ENCODE measurements at places on chromosomes 2 and 18.

DNA sequence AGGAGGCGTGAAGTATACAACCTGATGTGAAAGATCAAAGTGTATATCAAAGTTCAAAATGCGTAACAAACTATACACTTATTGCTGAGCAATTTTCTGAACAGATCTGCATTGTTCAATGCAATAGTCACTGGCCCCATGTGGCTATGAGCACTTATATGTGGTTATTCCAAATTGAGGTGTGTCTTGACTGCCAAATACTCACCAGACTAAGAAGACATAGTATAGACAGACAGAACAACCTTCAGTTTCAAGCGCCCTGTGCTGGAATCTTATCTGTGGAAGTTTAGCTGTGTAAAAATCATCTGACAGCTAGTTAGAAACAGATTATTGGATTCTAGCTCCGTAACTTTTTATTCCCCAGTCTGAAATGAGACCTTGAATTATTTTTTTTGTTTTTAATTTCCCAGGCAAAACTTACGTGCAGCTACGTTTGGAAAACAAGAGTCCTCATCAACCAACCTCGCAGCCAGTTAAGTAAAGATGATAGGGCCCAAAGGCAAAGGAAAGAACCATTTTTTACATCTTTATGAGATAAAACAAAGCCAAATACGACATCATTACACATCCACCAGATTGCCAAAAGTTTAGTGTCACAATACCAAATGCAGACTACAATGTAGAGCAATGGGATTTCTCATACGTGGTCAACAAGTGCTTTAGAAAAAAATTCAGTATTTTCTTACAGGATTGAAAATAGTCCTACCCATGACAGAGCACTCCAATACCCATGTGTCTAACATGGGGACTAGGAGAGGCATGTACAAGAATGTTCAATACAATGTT is 37.2 kb downstream of the MBOAT2 start:
- peak; percentile 38 for DNase-seq

- DNase-seq: peak; percentile 53
These were observed 91.8 kb upstream of the ZNF521 start for GRCh38 chr18:25443776-25444175.

- DNase-seq: no peak
These were observed 146.3 kb downstream of the MTCL1 start for GRCh38 chr18:8851659-8852058.

GRCh38 chr2:100603948-100604633 is 41.3 kb downstream of the PDCL3 start:
- peak; percentile 51 for DNase-seq

DNA sequence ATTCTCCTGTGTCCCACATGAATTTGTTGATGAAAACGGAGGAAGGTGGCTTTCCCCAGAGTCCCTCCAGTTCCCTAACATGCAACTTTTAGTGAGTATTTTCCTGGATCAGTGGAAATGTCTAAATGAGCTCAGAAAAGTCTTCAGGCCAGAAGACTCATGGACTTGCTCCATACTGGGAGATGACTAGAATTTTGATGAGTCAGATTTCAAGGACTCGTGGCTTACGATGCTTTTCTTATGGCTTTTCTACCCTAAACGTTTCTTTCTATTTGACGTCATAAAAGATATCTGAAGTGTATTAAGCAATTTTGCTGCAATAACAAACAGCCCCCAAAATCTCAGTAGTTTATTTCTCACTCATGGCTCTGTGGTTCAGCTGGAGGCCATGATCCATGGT is 397.6 kb downstream of the FBXO15 start:
- DNase-seq: no peak

DNA sequence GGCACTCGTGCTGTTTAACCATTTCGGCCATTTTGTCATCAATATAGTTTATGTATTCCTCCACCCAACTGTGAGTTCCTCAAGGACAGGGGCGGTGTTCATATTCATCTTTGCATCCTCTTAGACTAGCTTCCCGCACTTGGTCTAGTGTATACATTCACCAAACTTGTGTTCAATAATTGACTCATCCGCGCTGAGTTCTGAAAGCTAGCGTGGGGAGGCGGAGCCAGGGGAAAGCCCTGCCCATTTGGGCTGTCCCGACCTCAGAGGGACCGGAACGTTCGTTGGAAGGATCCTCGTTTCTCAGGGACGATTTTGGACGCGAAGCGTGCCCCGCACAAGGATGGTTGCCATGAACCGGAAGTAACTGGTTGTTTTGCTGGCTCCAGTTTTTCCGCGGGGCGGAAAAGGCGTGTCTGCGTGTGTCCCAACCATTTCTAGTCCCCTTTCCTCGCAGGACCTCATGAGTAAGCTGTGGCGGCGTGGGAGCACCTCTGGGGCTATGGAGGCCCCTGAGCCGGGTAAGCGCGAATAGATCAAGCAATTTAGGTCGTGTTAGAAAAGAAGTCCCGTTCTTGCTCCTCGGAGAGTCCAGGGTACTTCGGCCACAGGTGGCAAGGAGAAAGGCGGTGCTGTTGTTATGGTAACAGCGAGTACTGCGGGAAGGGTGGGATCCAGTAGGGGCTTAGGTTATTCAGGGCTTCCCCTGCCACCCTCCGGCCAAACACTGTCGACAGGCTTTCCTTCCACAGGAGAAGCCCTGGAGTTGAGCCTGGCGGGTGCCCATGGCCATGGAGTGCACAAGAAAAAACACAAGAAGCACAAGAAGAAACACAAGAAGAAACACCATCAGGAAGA is at the start of gene INO80B:
INO80B (plus strand) TSS at position 434 of the 858 bp plus-strand sequence; CDS start at position 464, 30 bp downstream.
- DNase-seq: peak; percentile 98

GRCh38 chr18:61657066-61657732 is 235.6 kb downstream of the RNF152 start:
- DNase-seq: no peak
